ENCODE measurements at places on chromosomes 2 and 18.

DNA sequence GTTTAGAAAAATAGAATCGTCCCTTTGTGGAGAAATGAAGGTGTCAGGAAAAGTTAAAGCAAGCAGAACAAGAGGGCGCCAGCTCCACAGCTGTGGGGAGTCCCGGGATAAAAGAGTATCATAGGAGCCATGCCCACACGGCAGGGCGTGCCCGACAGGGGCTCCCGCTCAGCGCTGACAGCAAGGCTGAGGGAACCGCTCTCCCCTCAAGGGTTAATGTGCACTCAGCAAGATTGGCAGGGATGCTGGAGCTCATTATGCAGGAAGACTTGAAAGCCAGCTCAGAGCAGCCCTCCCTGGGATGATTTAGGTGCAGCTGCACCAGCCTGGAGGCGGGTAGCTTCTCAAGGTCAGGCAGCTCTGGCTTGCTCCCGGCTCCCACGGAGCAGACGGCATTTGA is 500.2 kb downstream of the EIPR1 start:
- DNase-seq = peak; percentile 40

DNA sequence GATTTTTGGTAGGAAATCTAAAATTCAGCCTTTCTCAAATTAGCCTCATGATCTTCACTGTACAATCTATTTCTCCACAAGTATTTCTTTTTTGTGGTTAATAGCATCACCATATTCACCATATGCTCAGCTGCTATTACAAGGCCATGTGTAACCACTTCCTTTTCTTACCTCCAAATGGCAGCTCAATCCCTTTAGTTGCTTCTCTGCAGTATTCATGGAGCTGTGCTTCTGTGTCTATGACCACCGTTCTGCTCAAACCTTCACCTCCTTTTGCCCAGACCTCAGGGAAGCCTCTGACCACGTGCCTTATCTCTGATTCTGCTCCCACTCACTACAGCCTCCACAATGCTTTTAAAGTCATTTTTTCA is 126.7 kb upstream of the TMEM200C start:
- DNase-seq = no peak

GRCh38 chr2:25400576-25401216 is 59.0 kb upstream of the DNMT3A start:
- no peak for DNase-seq

GRCh38 chr2:9118383-9118960 is 88.1 kb upstream of the ASAP2 start:
- DNase-seq = no peak

- DNase-seq = no peak
Measured at GRCh38 chr2:215615067-215615802, 179.4 kb upstream of the FN1 start.

DNA sequence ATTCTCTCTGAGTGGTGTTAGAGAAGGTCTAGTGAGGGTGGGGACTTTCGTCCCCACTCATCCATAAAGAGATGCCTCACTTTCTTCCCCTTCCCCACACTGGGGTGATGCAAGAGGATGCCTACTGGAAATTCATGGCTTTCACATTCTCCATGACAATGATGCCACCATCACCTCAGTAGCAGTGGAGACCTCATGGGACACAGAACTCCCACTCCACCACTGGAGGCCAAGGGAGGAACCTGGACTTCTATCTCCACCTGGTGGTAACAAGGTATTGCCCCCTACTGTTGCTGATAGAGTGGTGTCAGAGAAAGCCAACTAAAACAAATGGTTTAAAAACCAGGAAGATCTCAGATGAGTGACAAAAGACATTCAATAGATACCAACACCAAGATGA is 110.9 kb downstream of the INHBB start:
- no peak for DNase-seq

- no peak for DNase-seq
Measured at GRCh38 chr2:41899189-41899588, 148.6 kb upstream of the PKDCC start.

- DNase-seq = no peak
Measured at GRCh38 chr2:240967681-240968621, 30.5 kb upstream of the SNED1 start.

- DNase-seq = no peak
Measured at GRCh38 chr2:64608867-64609226, 44.9 kb downstream of the SERTAD2 start.

DNA sequence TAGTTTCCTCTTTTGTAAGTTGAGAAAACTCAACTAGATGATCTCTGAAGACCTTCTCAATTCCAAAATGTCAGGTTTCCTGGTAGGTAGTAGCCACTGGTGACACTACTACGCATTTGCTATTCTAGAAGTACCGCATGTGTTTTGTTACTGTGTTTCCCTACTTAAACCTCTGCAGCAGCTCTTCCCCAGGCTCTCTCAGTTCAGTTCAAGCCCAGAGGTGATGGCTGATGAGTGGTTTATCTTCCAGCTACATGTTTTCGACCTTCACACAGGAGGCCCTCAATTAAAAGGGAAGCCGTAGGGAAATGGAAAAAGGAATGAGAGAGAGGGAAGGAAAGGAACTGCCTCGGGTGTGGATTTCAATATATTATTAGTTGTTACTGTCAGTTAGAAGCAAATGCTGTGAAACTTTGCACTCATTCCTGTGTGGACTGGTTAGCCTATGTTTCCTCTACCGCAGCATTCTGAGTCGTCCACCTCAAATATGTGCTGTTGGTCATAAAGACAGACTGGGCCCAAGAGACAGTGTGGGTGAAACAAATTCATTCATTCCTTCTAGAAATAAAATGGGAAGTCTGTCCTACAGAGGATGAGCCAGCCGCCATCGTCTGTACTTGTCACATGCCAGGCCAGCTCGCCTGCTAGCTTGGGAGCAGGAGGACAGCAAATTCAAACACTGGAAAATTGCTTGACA is 455.2 kb upstream of the RAB12 start:
- no peak for DNase-seq

DNA sequence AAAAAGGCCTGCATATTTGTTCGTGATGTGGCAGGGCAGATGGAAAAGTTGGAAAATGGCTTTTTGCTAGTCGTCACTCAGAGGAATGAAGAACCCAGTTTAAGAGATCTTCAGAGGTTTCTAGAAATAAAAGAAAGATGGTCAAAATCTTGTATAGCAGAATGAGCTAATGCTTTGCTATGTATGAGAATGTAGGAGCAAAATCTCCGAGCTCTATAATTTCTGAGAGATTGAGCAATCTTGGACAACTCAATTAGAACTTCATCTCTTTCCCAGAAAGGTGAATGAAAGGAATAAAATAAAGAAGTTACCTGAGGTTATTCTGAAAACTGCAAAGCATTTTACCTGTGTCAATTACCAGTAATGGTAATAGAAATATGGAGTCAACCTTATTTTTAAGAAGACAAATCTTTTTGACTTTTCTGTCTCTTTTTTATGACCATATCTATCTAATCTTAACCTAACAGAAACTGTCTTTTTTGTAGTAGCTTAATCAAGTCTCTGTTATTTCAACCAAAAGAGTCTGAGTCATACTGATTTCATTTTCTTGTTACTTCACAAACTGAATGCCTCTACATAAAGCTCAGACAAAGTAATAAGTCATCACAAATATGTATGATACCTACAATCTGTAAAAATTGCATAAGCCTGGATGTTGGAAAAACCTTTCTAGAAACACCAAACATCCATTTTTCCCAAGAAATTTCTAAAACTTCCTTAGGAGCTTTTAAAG is 32.5 kb downstream of the CCDC68 start:
- no peak for DNase-seq

DNA sequence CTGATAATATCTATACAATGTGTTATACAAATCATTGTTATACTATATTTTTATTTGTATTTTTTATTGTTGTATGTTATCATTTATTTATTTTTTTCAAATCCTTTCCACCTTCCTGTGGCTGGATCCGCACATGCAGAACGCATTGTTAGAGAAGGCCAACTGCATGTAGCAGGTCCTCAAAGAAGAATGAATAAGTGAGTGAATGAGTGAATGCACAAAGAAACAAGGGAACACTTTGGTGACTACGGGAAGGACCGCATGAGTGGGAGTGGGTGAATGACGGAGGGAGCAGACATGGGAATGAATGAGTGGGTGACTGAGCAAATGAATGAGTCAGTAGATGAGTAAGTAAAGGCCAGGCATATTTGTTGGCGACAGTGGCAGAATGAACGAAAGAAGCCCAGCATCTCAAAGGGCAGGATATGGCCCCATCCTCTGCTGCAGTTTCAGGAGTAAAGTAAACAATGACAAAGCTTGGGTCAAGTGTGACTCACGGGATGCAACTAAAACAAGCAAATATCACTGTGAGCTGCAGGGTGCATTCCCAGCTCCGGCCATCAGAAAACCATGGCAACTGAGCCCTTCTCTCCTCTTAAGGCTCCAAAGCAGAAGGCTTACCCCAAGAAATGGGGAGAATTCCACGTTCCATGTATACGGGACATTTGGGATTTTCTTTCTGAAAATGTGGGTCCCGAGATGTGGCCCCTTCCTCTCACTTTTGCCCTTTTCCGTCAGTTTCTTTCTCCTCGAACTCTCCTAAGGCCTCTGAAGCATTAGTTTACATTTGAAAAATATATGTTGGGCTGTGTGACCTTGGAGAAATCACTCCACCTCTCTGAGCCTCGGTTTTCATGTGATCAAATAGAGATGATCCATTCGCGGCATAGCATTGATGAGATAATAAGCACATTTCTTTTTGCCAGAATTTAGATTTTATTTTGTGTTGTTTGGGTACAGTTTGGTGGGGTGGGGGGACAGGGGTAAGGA is 24.5 kb downstream of the KCNF1 start:
- DNase-seq = peak; percentile 73

DNA sequence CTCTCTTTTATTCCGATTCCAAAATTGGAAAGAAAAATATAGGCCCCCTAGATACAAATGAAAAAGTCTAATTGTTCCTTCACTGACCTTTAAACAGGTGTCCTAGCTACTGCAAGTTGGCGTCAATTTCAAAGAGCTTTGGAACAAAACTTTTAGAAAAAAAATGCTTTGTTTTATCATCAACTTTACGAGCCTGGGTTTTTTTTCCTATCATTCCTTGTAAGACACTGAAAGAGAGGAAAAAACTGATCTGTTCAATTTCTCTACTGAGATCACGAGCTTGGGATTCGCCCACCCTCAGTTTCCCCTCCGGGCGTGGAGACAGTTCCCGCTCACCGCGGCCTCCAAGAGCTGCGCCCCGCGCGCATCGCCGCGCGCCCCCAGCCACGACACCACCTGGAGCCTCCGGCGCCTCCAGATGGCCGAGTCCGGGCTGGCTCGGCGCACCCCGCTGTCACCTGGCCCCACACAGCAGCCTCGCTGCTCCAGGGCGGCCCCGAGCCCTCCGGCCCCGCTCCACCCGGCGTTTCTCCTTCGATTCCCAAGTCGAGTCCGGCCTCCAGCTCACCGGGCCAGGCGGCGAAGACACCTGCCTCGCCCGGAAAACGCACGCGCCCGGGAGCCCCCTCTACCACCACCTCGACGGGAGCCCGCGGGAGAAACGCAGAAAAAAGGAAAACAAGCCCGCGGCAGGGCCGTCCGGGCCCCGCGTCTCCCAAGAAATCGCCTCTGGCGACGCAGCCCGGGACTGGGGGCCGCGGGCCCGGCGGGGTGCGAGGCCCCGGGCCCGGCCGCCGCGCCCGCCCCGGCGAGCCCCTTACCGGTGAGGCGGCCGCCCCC is 656 bp downstream of the TBC1D8 start:
- DNase-seq = peak; percentile 11

- DNase-seq = no peak
Measured at GRCh38 chr2:240573071-240573515, 4.8 kb downstream of the RNPEPL1 start.

DNA sequence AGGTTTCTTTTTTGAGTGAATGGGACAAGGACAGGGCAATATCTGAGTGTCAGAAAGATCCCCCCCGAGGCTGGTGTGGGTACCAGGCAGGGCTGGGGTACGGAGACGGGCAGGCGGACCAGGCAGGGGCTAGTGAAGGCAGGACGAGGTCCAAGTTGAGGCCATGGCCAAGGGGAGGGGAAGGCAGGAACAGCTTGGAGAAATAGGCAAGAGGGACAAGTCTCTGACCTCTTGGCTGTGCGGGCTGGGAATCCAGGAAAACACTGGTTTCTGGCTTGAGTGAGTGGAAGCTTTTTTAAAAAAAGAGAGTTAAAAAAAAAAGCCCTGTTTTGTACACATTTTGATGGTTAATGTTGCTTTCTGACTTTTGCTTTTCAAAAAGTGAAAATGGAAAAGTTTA is 30.3 kb downstream of the ASAP2 start:
- DNase-seq = no peak

DNA sequence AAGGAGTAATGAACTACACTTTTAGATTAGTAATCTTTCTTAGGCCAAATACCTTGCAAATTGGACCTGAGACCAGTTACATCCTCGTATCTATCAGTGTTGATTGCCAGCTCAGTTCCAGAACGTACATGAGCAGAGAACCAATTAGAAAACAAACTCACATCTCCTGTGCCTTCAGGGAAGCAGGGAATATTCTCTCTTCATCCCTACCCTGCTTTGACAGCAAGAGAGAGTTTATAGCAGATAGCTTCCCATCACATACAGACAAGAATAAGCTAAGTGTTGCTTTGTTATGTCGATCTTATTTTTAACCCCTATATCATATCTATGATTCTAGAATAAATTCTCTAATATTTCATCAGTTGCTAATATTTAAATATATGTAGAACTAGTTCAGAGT is 181.8 kb downstream of the DSC3 start:
- no peak for DNase-seq

DNA sequence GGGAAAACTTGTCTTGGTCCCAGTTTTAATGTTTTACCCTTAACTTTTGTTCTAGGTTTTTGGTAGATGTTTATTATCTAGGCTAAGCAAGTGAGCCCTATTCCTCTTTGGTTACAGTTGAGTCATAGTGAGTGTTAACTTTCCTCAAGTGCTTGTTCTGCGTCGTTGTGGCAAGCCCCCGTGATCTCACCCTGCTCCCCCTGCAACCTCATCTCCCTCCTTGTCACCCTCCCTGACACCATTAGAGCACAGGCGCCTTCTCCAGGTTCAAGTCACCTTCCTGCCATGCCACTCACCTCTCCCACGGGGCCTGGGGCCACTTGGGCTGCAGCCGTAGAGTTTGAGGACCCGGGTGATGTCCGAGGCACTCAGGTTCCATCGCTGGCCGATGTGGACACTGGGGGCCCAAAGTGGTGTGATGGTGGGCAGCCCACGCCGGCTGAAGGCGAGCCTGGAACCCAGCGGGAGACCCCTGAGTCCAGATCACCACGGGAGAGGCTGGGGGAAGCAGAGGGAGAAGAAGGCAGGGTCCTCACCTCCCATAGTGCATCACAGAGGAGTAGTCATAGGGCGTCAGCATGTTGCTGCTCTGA is 8.7 kb downstream of the ASTL start:
- no peak for DNase-seq

- no peak for DNase-seq
Measured at GRCh38 chr2:48423376-48423775, 106.6 kb upstream of the STON1 start.
